Stimulated activated CD4-positive, alpha-beta T cell treated with anti-CD3 and anti-CD28 coated beads, Interleukin-15, amount 100 ng/mL, for 1 hour (primary cell): ENCODE measurements at places on chromosomes 16 and 17.

- no peak for DNase-seq
These were observed 21.3 kb downstream of the ZCCHC14 start for GRCh38 chr16:87471278-87472141.

DNA sequence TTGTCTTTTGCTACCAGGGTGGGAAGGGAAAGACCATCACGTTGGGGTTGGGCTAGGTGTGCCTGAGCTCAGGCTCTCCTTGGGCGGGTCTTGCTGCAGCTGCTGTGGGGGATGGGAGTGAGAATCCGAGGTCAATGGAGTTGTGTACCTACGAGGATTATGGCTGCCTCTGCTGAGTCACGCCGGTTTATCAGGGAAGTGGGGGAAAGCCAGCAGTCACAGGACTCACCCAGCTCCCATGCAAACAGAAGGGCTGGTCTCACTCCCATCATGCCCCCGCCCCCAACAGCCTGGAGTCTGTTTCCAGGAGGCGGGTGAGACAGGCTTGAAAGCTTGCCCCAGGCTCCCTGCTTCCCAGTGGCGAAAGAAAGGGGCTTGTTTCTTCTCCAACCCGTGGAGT, 1259.0 kb upstream of the GOT2 start:
- no peak for DNase-seq

DNA sequence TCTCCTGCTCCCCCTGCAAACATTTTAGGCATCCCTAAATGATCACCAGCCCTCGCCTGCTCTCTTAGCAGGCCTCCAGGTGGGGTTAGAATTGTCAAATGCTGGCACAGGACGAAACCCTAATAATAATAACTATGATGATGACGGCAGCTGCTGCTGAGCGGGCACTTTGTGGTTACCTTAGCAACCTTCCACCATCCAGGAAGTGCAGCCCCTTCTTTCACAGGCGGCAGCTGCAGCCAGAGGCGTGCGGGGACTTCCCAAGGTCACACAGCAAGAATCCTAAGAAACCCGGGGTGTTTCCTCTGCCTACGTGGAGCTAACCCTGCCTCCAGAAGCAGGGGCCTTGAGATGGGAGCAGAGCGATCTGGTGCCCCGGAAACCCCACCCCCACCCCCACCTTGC, 22.4 kb upstream of the EIF1 start:
- peak; percentile 50 for DNase-seq

DNA sequence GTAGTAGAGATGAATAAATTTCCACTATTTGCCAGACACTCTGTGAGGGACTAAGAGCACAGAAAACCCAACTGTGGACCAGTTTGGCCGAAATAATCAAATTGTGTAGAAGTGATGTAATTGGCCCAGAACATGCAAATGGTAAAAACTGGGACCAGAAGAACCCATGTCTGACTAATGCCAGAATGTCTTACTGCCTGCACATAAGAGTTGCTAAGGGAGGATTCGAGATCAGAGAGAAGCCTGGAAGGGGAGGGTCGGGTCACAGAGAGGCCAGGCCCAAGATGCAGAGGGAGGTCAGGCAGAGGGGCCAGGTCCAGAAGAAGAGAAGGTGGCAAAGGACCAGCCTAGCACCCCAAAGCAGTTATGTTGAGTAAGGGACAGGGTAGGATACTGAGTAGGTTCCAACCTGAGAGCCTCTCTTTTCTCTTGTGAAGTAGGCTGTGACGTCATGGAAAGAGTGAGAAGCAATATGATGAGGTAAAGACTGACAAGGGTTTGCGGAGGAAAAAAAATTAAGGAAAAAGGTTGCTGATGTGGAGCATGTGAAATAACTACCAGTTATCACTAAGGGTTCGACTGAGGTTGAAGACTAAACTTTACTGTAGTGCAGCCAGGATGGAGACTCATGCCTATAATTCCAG, 53.2 kb downstream of the SKAP1 start:
- no peak for DNase-seq

GRCh38 chr17:57714665-57715180, 30.4 kb downstream of the CCDC182 start:
- DNase-seq = no peak

DNA sequence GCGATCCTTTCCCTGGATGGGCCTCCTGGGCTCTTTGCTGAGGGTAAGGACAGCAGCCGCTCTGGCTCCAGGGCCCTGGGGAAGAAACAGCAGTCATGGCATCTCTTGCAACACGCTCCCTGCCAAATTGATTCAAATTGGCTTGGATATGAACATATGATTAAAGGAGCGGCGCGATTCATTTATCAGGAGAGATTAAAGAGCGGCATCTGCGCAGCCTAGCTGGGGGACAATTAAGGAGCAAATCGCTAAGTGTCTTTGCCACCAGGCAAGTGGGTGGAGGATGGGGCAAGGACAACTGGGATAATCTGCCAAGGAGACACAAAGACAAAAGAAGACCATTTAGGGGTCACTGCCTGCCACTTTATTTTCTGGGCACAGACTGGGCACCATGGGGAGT, 27.8 kb downstream of the PIPOX start:
- no peak for DNase-seq

GRCh38 chr16:11583889-11584565, 2.7 kb downstream of the LITAF start:
- DNase-seq = no peak

- no peak for DNase-seq
These were observed 71.3 kb downstream of the SOX9 start for GRCh38 chr17:72191921-72192799.

DNA sequence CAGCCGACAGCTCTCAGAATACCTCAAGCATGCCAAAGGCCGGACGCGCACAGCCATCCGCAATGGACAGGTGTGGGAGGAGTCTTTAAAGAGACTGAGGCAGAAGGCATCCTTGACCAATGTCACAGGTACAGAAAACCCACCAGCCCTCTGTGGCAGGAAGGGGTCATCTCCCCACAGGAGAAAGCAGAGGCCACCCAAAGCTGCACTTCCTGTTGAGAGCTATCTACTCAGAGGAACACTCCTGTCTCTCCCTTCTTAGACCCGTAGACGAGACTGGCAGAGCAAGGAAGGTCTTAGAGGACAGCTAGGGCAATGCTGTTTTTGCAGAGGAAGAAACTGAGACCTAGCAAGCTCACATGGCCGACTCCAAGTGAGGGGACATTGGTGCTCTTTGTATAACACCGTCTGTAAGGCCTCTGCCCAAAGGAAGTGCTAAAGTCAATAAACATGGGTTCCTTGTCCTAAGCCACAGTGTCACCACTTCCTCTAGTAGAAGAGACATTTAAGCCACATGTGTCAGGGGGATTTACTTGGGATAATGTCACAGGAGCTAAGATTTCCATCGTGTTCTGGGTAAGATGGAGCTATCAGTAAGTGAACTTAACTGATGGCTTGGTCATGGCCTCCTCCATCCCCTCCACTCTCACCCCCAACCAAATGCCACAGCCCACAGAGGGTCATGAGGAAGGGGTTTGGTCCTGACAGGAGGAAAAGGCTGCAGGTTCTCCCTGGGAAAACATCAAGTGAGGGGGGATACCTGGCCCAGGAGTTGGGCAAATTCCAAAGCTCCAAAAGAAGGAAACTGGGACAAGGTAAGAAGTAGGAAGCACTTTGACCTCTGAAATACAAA, 9.4 kb downstream of the LPO start:
- DNase-seq = no peak

DNA sequence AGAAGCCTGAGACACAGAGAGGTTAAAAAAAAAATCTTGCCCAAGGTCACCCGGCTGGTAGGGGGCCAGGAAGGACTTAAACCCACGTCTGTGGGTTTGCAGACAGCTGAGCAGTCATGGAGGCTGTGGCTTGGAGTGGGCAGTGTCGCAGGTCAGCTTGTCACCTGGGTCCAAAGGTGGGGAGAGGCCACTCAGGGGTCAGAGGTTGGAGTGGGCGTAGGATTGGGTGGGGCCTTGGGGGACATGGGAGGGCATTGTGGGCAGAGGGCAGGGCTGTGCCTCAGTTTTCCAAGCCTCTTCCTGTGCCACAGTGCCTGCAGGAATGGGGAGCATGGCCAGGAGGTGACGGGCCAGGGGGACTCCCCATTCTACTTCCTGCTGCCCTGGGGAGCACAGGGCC, 2.0 kb upstream of the NDRG4 start:
- no peak for DNase-seq

GRCh38 chr16:67804853-67805542, 1.4 kb downstream of the RANBP10 start:
- DNase-seq = no peak

DNA sequence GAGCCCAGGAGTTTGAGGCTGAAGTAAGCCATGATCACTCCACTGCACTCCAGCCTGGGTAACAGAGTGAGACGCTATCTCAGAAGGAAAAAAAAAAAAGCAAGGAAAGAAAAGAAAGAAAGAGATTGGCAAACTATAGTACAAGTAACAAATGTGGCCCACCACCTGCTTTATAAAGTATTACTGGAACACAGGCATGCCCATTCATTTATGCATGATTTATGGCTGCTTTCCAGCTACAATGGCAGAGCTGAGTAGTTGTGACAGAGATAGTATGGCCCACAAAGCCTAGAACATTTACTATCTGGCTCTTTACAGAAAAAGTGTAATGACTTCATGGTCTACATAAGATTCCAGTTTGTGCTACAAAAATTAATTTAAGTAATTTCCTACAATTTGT, 23.6 kb downstream of the C16orf87 start:
- DNase-seq = no peak

- DNase-seq = peak; percentile 44
These were observed 18.6 kb downstream of the C1QTNF1 start for GRCh38 chr17:79042421-79043190.

- no peak for DNase-seq
These were observed 22.0 kb downstream of the CLUH start for GRCh38 chr17:2689411-2690164.

- DNase-seq = no peak
These were observed 2.5 kb upstream of the GJD3 start for GRCh38 chr17:40366861-40367518.

DNA sequence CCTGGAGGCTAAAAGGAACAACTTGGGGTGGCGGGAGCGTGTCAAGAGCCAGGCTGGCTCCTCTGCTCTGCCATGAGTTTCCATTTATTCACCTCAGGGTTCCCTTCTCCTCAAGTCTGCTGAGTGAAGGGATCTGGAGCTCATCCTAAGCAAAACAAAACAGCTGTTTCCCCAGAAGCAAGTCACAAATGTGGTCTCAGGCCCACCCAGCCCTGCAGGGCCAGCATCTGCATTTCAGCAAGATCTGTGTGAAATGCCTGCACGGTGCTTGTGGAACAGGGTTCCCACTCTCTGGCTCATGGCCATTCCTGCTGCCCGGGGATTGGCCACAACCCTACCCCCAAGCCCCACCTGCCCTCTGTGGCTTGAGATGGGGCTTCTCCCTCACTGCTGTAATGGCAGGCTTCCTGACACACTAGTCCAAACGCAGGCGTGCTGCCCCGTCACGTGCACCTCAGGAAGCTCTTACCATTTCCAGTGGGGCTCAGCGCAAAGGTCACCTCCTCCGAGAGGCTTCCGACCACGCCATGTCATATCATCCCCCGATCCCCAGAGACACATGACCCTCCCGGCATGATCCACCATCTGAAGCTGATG, 2.3 kb downstream of the SLC38A8 start:
- no peak for DNase-seq

- no peak for DNase-seq
These were observed 41.0 kb upstream of the CDRT4 start for GRCh38 chr17:15508466-15508865.

DNA sequence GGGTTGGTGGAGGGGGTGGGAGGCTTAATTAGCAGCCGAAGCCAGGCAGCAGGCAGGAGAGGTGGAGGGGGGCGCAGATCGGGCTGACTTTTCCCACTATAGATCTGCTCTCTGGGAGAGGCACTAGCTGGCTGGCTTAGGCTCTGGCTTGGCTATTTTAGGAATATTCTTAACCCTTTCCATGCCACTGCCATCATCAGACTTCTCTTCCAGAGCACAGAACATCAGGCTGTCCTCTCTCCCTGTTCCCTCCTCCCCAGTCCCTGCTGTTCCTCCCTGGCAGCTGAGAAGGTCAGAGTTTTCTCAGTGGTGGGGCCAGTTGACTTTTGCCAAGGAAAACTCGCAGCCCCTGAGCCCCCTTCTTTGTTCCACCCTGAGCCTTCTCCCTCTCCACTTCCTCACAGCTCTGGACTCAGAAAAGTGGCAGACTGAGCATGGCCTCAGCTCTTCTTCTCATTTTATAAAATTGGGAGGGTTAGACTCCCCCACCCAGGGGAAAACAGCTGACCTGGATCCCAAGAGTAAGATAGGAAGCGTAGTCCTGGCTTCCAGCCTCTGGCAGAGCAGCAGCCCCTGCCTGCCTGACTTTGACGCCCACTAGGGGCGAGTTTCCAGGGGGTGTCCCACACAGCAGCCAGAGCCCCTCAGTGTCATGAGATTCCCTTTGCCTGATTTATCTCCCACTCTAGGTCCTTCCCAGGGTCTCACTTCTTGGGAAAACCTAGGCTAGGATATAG, 9.9 kb upstream of the C1QL1 start:
- no peak for DNase-seq

- no peak for DNase-seq
These were observed 66.2 kb downstream of the IQCK start for GRCh38 chr16:19784183-19784736.

DNA sequence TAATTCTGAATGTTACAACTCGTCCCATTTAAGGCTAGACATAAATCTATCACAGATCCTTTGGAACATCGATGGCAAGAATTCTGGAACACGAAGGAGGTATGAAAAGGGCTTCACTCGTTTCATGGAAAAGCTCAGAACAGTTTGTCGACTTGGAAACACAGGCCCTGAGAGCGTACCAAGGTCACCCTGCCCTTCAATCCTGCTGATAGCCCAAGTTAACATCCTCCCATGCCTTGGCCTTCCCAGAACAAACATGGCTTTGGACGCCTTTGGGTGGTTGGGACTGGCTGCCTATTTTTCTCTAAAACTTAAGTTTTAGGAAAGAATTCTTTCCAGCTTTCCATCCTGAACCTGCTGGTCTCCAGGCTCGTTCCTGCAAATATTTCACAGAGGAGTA, 396.1 kb downstream of the MAF start:
- DNase-seq = no peak

- DNase-seq = no peak
These were observed 26.7 kb downstream of the C16orf54 start for GRCh38 chr16:29719063-29719462.

- no peak for DNase-seq
These were observed 42.1 kb upstream of the MLYCD start for GRCh38 chr16:83856792-83857191.

DNA sequence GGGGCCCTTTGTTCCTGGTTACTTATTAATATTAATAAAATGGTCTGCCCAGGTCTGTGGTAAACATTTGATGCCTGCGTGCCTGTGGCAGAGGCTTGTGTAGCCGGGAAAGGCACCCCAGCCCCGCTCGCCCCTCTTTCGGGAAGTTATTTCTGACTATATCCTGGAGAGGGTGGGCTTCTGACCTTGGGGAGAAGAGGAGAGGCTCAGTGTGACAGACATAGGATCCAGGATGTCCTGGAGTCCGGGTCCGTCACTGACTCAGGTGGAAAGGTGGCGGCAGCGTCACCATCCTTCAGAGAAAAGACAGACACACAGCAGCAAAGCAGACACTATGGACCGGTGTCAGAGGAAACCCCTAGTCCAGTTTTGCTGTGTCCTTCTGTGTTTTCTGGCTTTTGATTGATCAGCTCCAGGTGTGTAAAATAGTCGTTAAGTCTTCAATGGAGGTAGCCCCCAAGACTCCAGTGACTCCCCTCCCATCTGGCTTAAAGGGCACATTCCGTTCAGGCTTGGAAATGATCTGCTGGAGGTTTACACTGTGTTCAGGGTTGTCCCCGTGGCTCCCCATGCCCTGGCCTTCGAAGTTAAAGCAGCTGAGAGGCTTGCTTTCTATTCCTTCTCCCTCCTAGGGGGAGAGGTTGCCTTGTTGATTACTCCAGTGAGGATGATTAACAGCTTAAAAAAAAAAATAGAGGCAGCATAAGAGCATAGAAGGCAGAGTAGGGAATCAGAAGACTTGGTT, 81.6 kb downstream of the CCDC182 start:
- DNase-seq = no peak

GRCh38 chr16:55513616-55514015, 4.7 kb downstream of the LPCAT2 start:
- DNase-seq = no peak
